ENCODE measurements at places on chromosomes 12 and 14.
A peak's percentile ranks its signal among the peaks of the same experiment; 100 is the strongest.

DNA sequence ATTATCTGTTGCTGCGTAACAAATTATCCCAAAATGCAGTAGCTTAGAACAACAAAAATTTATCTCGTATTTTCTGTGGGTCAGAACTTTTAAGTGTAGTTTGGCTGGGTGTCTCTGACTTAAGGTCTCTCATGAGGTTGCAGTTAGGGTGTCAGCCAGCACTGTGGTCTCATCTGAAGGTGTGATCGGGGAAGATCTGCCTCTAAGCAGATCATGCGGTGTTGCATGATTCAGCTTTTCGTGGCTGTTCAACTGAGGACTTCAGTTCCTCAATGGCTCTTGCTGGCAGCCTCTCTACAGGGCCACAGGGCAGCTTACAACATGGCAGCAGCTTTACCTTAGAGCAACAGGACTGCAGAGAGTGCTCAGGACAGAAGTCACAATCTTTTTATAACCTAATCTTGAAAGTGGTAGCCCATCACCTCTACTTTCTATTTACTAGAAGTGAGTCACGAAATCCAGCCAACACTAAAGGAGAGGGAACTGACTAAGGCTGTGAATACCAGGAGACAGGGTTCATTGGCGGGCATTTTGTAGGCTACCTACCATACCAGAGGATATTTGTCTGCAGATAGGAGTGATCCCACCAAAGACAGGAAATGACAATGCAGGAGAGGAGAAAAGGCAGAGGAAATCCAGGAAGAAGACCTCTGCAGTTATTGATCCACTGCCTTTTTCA, 1.8 kb upstream of the TMPRSS12 start:
- no peak for DNase-seq

DNA sequence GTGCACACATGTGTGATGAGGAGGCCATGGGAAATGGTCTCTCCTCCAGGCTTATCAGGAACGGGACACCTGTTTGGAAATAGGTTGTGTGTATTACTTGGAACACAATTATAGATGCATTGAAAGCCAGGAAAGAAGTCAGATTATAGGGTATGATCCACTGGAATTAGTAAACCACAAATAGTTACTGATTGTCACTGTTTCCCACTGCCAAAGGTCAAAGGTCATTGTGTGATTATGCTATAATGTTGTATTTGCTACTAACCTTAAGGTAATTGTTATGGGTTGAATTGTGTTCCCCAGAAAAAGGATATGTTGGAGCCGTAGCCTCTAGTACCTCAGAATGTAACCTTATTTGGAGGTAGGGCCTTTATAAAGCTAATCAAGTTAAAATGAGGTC, 129.9 kb upstream of the FBXO33 start:
- DNase-seq = no peak

- DNase-seq = peak; percentile 61
Observed at GRCh38 chr12:57744194-57744776, 554 bp upstream of the TSPAN31 start.

GRCh38 chr14:72700338-72701236, 193.3 kb downstream of the DPF3 start:
- DNase-seq = no peak

DNA sequence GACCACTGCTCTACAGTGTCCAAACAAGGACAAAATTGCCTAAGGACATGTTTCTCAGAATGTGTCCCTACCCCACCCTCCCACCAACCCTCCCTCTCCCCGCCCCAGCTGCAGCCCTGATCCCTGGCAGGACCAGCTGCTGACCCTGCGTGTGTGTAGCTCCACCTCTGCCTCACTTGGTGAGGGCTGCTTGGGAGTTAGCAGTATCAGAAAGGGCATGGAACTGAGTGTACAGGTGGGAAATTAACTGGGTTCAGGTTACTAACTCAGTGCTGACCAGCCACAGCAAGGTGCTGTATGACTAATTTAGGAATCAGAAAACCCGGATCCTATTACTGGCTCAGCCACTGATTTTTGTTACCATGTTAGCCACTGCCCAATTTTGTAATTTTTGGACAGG, 11.3 kb upstream of the PLEKHD1 start:
- no peak for DNase-seq

DNA sequence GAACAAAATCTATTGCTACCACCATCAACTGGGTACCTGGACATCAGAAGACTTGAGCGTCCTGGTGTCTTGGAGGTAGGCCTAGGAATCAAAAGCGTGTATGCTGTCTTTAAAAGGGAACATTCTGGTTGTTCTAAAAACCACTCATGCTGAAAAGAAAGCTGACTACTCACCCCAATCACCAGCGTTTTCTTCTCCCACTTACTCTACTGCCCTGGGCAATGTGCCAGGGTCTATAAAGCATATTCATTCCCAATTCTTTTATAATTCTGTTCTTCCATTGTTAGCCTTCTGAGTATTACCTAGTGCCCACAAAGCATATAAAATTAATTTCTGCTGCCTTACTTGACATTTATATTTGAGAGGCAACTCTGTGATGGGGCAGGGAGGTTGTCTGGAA, 133.4 kb downstream of the KCNA5 start:
- DNase-seq = no peak

DNA sequence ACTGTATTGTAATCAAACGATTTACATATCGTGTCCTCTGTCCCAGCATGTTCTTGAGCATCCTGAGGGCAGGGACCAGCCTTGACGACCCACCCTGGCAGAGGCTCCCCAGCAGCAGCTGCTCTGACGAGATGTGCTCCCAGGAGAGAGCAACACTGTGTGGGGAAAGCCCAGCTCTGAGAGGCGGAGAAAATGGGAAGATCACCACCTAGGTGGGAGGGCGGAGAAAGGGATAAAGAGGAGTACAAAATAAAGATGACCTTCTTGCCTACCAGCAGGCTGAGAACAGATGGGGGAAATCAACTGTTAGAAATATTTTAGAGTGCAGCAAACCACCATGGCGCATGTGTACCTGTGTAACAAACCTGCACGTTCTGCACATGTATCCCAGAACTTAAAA, 71.5 kb upstream of the CAPRIN2 start:
- DNase-seq = no peak

GRCh38 chr12:105864901-105865300, 273.9 kb downstream of the NUAK1 start:
- DNase-seq = no peak

DNA sequence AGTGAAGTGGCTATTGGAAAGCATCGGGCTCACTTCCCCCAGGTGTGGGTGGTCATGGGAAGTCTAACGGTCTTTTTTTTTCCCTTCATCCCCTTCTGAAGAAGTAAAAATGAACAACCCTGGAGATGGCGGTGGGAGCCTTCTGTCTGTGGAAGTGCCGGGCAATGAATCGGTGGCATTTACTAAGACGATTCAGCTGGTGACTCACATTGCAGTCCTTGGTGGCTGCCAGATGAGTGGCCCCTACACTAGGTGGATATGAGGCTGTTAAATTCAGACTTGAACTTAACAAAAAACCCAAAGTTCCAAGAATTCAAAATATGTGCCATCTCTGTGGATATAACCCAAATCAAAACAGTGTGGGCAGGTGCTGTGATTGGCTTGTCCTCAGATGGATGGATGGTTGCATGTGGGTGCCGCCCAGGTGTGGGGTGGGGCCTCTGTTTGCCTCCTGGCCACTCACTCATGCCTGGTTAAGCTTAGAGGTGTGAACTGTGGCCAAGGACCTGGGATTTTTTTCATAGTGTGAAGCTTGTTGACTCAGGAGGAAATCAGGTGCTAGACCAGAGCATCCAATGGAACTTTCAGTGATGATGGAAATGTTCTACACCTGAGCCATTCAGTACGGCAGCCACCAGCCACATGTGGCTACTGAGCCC, 176.7 kb upstream of the NOS1 start:
- no peak for DNase-seq

DNA sequence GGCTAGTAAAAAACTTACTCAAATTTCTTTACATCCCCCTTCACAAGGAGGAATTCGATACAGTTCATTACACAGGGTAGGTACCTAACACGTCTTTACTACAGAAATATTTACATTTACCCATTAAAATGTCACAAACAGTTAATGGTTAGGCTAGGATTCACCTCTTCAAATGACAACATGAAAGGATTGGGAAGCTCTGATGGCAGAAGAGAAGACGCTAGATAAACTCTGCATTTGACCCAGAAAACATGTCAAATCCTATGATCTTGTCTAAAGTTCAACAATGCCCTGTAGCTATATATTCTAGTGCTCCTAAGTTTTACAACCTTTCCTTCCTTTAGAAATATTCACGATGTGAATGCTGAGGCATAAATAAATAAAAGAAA, 64.8 kb downstream of the DENND5B start:
- DNase-seq = no peak

GRCh38 chr14:73634011-73634833, 10.6 kb upstream of the DNAL1 start:
- DNase-seq = no peak

DNA sequence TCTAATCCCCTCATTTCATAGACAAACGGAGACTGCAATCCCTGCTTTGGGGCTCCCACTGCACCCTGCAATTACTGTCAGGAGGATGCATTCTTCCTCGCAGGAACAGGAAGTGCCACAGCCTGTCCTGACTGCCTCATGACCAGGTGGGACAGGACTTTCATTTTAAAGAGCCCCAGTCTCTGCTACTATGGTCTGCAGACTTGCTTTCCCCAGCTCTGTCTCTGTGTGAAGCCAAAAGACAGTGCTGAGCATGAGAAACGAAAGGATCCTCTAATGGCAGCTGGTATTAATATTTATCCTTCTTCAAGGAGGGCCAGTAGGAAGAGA, 60.0 kb upstream of the PNMA1 start:
- DNase-seq = no peak

DNA sequence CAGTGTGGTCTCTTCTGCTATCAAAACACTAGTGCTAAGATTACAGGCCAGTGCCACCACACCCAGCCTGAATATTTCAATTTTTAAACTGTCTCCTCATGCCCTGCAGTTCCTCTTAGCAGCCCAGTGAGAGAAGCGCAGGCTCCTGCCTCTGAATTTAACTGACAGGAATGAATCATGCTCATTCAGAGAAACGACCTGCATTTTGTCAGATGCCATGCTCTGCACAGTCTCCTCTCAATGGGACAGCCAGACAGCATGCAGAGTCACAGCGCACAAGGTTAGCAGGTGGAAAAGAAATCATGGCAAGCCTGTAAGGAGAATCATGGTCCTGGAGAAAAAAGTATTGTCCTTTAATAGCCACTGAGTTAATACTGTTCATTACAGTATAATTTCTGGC, 691.0 kb upstream of the SEL1L start:
- no peak for DNase-seq

Measured in activated T-cell treated with anti-CD3 and anti-CD28 coated beads for 4 hours (primary cell).